ENCODE measurements at places on chromosomes 16 and 17. TPM values are rescaled to one million over a fixed set of nuclear protein-coding genes. Genes with fewer than 3 reads are reported as not detected.

DNA sequence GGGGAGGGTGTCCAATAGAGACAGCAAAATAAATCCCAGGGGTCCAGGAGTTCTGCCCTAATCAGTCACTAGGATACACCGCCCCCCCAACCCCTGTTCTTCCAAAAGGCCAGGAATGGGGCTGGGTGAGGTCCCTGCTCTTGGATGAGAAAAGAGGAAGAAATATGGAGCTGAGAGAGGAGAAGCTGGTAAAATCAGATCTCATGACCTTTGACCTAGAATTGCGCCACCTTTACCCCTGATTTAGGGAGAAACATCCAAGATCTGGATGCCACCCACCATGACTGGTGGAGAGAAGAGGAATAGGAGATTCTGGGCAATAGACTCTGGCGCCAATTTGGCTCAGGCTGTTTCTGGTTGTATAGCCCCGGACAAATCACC is 707 bp upstream of the CACNB1 start:
- peaks cover 14% of the 10 kb centered on the region for H3K36me3 ChIP-seq
- peak; percentile 47 for DNase-seq
- peak overlapping the region; percentile 63 for H3K4me3 ChIP-seq
- peaks cover 42% of the 10 kb centered on the region for H3K4me1 ChIP-seq
- H3K27me3 ChIP-seq = no peaks in the 10 kb centered on the region

GRCh38 chr16:69107316-69107962 is 2.0 kb downstream of the HAS3 start:
- peaks cover 21% of the 10 kb centered on the region for H3K4me1 ChIP-seq
- H3K27me3 ChIP-seq = peaks cover 6% of the 10 kb centered on the region

- peak; percentile 62 for DNase-seq
- H3K27me3 ChIP-seq = no peaks in the 10 kb centered on the region
- no peaks in the 10 kb centered on the region for H3K36me3 ChIP-seq
- no peak overlapping the region for H3K27ac ChIP-seq
- no peak overlapping the region for H3K4me3 ChIP-seq
Observed at GRCh38 chr17:49434821-49435670, 20.4 kb upstream of the PHB1 start.

Gene PTX4
- total RNA-seq = not detected

DNA sequence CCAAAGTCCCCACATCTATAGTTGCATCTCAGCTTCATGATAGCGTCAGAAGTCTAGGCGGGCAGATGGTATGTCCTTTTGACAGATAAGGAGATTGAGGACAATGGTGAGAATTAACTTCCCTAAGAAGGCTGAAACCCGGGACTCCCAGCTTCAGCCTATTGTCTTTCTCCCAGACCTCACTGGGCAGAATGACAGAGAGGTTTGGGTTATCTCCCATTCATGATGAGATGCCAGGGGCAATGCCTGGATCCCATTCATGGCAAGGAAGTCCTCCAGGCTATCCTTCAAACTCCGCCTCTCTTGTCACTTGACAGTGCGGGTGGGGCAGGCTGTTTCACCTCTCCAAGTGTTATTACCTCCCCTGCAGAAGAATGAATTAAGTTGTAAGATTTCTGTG is 100.3 kb downstream of the IRX5 start:
- H3K27me3 ChIP-seq = no peaks in the 10 kb centered on the region
- peak; percentile 19 for DNase-seq
- H3K36me3 ChIP-seq = no peaks in the 10 kb centered on the region
- H3K4me1 ChIP-seq = no peaks in the 10 kb centered on the region
- H3K27ac ChIP-seq = no peak overlapping the region
- no peak overlapping the region for H3K4me3 ChIP-seq

DNA sequence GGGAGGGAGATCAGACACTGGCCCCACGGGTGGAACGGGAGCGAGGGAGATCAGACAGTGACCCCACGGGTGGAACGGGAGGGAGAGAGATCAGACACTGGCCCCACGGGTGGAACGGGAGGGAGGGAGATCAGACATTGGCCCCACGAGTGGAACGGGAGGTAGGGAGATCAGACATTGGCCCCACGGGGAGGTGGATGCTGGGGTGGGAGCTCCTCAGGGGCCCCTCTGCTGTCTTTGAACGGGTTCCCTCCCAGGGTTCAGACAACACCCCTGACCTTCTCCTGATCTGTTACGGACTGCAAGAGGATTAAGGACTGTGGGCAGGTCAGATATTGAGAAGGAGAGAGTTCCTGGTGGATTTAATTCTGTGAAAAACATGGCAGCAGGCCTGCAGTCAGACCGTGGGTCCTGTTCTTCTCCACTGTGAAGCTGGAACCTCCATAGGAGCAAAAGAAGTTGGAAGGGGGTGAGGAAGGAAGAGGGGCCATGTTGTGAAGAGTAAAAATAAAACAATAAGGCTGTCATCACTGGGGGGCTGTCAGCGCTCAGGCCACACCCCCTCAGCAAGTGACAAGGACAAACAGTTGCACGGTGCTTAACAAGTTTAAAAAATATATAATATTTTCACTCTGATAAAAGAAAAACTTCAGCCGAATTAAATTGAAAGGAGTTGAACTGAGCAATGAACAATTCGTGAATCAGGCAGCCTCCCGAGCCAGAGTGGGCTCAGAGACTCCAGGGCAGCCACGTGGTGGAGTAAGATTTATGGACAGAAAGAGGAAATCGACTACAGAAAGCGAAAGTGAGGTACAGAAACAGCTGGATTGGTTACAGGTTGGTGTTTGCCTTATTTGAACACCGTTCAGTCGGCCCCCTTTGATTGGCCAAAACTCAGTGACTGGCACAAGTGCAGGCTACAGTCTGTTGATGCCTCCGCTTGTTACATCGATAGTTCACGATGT is 348.7 kb upstream of the TNRC6C start:
- H3K36me3 ChIP-seq = no peaks in the 10 kb centered on the region
- no peaks in the 10 kb centered on the region for H3K27me3 ChIP-seq
- no peak overlapping the region for H3K4me3 ChIP-seq

GRCh38 chr17:34199932-34200534 is 55.1 kb upstream of the CCL2 start:
- H3K27ac ChIP-seq = no peak overlapping the region
- H3K36me3 ChIP-seq = no peaks in the 10 kb centered on the region
- DNase-seq = peak; percentile 90
- no peak overlapping the region for H3K4me3 ChIP-seq
- no peaks in the 10 kb centered on the region for H3K4me1 ChIP-seq
- H3K27me3 ChIP-seq = peaks cover 26% of the 10 kb centered on the region

GRCh38 chr16:6946802-6947201 is 385.8 kb upstream of the RBFOX1 start:
- DNase-seq = no peak
- H3K27ac ChIP-seq = no peak overlapping the region
- H3K4me1 ChIP-seq = peaks cover 4% of the 10 kb centered on the region
- no peak overlapping the region for H3K4me3 ChIP-seq
- H3K36me3 ChIP-seq = no peaks in the 10 kb centered on the region
- no peaks in the 10 kb centered on the region for H3K27me3 ChIP-seq

Gene FBXO39
- not detected for total RNA-seq

GRCh38 chr17:17798010-17798556 is 38.7 kb downstream of the SREBF1 start:
- no peaks in the 10 kb centered on the region for H3K27me3 ChIP-seq
- no peaks in the 10 kb centered on the region for H3K36me3 ChIP-seq
- DNase-seq = no peak
- H3K4me1 ChIP-seq = peaks cover 11% of the 10 kb centered on the region
- H3K27ac ChIP-seq = no peak overlapping the region

DNA sequence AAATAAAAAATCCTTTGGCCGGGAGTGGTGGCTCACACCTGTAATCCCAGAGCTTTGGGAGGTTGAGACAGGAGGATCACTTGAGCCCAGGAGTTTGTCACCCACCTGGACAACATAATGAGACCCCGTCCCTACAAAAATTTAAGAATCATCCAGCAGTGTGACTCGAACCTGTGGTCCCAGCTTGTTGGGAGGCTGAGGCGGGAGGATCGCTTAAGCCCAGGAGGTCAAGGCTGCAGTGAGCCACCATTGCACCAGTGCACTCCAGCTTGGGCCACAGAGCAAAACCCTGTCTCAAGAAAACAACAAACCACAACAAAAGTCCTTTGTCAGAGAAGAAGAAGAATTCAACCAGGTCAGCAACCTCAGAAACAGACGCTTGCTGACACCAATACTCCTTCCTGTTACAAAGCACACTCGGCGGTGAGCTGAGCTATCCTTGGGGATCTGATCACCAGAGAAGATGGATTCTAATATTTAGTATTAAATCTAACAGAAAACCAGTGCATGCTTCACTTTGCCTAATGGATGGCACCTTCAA is 12.9 kb upstream of the PVALEF start:
- H3K4me3 ChIP-seq = no peak overlapping the region
- no peaks in the 10 kb centered on the region for H3K36me3 ChIP-seq
- no peak for DNase-seq

Gene PLK1
- total RNA-seq = 93.5 TPM

Gene BRD7
- 164 TPM for total RNA-seq

Gene IL32
- total RNA-seq = 1.4 TPM

- peaks cover 3% of the 10 kb centered on the region for H3K4me1 ChIP-seq
- no peaks in the 10 kb centered on the region for H3K36me3 ChIP-seq
- no peaks in the 10 kb centered on the region for H3K27me3 ChIP-seq
- H3K27ac ChIP-seq = no peak overlapping the region
Observed at GRCh38 chr17:15742921-15743320, 10.8 kb downstream of the TBC1D26 start.

- peak; percentile 55 for DNase-seq
- H3K36me3 ChIP-seq = no peaks in the 10 kb centered on the region
- peak within 1 kb of the TSS; percentile 43 for H3K4me3 ChIP-seq
- H3K27me3 ChIP-seq = peaks cover 54% of the 10 kb centered on the region
Observed at GRCh38 chr16:23182679-23183542, at the start of gene SCNN1G. TSS of gene SCNN1G (plus strand) at chr16:23182745. CDS start at chr16:23186272, 3,527 bp downstream.

Gene MC1R
- total RNA-seq = 1.7 TPM

Gene SYT17
- 7.2 TPM for total RNA-seq

Gene GSDMA
- not detected for total RNA-seq

- peaks cover 13% of the 10 kb centered on the region for H3K4me1 ChIP-seq
- H3K27me3 ChIP-seq = no peaks in the 10 kb centered on the region
Observed at GRCh38 chr16:65697521-65697920, 575.7 kb upstream of the CDH11 start.

- H3K27ac ChIP-seq = no peak overlapping the region
- no peak for DNase-seq
- H3K36me3 ChIP-seq = no peaks in the 10 kb centered on the region
- no peak overlapping the region for H3K4me3 ChIP-seq
Observed at GRCh38 chr16:11326084-11326736, 19.0 kb upstream of the RMI2 start.
